NCI-H446 treated with DMSO at 0.1 percent for 48 hours (cell line): ENCODE measurements at places on chromosomes 16 and 17.
A peak's percentile ranks its signal among the peaks of the same experiment; 100 is the strongest.

GRCh38 chr17:8237175-8237574, 10.7 kb downstream of the CTC1 start:
- no peak for DNase-seq

- DNase-seq, result no peak
Observed at GRCh38 chr17:18191236-18191667, 7.6 kb downstream of the ALKBH5 start.

- DNase-seq, result no peak
Observed at GRCh38 chr16:56357241-56357764, 68.0 kb downstream of the AMFR start.

DNA sequence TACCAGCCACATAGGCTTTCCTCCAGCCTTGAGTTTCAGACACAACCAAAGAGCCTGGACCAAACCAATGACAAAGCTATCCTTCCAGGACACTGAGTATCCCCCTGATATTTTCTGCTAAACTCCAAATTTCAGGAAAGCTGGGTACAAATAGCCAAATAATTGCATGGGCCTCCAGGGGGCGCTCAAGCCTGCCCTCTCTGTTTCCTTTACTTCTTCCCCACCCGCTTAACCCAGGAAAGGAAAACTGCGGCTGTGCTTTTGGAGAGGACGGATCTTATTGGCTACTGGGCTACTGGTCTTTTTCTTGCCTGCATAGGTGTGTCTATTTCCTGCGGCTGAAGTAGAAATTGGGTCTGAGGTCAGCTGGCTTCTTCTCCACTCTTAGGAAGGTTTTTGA, 30.1 kb downstream of the GNGT2 start:
- DNase-seq, result peak; percentile 4

DNA sequence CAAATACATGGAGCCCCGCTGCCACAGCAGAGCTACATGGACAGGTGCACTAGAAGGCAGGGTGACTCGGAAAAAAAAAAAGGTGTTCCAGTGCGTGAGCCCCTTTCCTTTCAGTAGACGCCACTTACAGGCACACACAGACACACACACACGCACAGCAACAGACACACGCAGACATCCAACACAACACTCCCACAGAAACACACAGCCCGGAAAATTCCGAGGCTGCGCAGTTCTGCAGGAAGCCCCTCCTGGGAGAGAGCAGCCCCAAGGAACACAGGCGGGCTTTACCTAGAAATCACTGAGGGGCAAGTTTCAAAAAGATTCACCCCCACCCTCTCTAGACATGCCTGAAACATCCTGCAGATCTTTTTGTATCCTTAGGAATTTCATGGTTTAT, 136.0 kb upstream of the WSB1 start:
- DNase-seq, result no peak

DNA sequence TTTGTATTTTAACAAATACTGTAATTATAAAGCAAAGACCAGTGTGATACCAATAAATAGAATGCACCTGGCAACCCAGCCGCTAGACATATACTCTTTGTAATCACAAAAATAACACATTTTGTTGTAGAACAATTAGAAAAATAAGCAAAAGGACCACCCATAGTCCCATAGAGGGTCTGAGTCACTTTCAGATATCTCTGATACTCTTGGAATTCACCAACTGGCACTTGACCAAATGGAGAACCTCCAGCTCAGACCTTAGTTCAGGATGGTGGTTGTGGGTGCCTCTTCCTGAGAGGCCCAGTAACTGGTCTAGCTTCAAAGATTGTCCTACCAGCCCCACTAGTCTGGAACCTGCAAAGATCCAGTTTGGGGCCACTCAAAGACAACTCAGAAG, 789 bp upstream of the TERF2 start:
- DNase-seq, result no peak

- DNase-seq, result no peak
Observed at GRCh38 chr17:41060052-41060604, at the start of gene KRTAP2-3. Gene KRTAP2-3, minus strand, starts transcription at chr17:41060114. Its CDS starts 64 bp downstream, at chr17:41060050.

- no peak for DNase-seq
Observed at GRCh38 chr16:19607616-19608280, 52.2 kb downstream of the VPS35L start.

DNA sequence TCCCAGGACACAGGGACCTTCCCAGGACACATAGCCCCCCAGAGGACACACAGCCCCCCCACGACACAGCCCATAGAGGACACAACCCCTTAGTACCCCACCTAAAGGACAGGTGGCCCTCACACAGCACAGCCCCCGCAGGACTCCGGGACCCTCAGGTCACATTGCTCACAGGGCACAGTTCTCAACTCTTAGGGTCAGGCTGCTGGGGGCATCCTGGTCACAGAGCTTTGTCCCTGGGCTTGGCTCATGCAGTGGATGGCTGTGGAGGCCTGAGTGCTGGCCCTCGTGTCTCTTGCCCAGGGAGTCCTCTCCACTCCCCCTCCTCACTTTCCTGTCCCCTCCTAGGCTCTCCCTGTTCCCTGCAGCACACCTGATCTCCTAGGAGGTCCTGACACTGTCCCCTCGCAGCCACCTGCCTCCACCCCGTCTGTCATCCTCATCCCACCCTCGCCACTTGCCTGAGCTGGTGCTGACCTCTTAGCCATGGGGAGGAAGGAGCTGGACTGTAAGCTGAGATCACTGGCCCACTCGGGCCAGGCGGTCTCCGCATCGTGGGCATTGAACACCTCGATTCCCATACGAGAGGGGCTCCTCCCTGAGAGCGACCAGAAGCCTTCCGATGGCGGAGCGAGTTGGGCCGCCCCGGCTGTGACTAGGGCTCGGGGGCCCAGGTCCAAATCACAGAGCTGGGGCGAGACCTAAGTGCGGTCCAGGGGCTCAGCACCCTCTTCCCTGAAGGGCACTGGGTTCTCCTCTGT, 1.4 kb upstream of the WDR45B start:
- no peak for DNase-seq

DNA sequence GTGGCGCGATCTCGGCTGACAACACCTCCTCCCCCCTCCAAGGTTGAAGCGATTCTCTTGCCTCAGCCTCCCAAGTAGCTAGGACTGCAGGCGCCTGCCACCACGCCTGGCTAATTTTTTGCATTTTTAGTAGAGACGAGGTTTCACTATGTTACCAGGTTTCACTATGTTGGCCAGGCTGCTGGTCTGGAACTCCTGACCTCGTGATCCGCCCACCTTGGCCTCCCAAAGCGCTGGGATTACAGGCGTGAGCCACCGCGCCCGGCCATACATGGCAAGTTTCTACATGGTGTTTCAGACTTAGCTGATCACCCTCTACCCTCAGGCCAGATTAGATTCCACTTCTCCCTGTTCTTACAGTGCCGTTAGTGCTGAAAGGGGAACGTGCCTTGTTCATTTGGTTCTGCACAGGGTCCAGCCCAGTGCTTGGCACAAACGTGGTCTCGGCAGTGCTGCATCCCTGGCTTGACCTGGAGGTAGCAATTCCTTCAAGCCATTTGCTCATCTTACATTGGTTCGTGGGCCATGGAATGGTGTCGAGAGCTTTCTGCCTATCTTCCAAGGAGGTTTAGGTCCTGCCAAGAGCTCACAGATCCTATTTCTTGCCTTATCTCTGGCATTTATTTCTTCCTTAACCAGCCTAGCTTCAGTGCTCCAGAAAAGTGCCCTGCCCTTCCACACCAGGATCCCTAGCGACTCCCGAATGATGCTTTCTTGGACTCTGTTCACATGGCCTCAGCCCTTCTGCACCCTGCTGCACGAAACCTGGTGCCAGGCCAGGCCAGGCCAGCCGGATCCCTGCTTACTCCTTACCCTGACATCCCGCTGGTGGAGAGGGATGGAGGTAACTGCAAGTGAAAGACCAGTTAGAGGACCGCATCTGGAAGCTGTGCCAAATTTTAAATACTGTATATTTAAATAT, 14.8 kb upstream of the AURKB start:
- no peak for DNase-seq

GRCh38 chr16:49276646-49277385, 4.8 kb downstream of the CBLN1 start:
- no peak for DNase-seq

GRCh38 chr16:88130681-88131080, 179.4 kb downstream of the BANP start:
- DNase-seq, result no peak

DNA sequence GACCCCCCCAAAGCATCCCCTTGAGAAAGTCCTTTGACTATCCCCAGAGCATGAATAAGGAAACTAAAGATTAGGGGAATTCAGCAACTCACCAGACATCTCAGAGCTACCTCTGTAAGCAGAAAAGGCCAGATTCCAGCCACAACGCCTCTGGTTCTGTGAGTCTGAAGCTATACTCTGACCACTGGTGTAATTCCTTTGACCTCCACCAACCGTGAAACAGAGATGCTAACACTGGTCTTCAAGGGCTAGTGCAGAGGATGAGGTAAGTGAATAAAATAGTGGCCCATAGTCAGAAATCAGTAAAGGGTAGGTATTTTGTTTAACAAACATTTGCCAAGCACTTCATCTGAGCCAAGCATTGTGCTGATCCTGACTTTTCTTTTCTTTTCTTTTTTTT, 353.4 kb downstream of the NPIPA8 start:
- no peak for DNase-seq

- DNase-seq, result no peak
Observed at GRCh38 chr17:37744961-37745800, at the start of gene HNF1B. Gene HNF1B, minus strand, starts transcription at chr17:37745059. Its CDS starts 175 bp downstream, at chr17:37744884.

- no peak for DNase-seq
Observed at GRCh38 chr17:44043272-44043696, 23.2 kb downstream of the LSM12 start.

GRCh38 chr17:4194796-4195195, 51.8 kb downstream of the CYB5D2 start:
- DNase-seq, result no peak

DNA sequence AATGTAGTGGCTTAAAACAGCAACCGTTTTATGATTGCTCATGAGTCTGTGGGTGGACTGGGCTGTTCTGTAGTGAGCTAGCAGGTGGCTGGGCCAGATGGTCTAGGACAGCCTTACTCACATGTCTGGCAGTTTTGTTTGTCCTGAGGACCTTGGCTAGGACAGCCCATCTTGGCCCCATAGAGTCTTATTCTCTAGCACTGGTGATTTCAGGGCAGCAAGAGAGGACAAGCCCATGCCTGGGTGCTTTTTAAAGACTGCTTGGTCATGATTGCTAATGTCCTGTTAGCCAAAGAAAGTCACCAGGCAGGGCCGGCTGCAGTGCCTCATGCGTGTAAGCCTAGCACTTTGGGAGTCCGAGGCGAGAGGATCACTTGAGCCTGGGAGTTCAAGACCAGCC, 139.8 kb downstream of the KATNIP start:
- DNase-seq, result no peak

DNA sequence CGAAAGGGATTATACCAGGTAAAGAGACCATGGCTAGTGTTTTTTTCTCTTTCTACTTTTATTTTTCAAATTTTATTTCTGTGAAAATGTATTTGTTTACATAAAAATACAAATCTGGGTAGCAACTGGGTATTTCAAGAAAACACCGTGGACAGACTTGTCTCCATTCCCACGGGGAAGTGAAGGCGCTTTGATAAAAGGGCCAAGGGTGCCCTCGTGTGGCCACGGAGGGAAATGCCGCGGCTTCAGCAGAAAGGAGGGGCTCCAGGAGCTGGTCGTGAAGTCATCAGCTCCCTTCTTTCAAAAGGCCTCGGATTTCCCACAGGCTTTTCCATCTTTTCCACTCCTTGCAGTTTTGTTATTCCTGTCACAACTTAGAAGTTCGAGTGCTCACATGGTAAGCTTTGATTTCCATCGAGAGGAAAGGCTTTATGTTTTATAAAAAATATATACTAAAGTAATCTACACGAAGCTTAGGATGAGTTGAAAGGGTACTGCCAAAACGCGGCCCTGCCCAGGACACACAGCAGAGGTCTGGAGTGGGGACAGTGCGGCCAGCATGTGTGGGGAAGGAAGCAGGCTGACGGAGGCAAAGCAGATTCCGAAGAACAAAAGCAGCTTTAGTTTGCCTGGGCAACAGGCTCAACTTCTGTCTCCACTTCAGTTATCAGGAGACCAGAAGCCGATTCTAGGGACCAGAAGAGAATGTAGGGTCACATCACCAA, 15.3 kb upstream of the MNT start:
- DNase-seq, result peak; percentile 54

DNA sequence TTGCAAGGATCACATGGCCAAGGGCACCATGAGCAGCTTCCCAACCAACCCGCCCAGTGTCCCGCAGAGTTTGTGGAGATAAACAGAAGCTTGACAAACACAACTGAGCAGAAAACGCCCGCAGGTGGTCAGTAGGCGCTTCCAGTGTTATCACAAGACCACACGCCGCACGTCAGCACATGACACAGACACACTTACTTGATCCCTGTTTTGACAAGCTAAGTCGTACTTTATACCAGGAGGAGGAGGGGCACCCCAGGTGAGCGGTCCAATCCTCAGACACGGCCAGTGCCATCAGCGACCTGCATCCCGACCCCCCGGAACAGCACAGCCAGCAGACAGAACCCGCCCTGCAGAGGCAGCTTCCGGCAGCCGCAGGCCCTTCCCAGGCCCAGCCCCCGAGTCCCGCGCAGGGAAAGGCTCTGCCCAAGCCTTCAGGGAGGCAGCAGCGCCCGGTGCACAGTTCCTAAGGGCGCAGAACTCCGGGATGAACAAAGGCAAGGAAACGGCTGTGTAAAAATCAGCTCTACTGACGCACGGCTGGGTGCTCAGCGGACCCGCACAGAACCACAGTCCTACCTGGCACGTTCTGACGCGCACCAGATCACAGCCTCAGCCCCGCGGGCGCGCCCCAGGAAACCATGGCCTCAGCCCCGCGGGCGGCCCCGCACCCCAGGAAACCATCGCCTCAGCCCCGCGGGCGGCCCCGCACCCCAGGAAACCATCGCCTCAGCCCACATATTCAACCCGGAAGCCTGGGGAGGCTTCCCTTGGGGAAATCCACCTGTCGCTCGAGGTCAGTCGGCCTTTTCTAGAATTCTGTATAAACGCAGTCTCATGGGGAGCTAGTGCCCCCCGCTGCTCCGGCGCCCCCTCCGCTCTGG, 27.8 kb downstream of the AXIN1 start:
- no peak for DNase-seq

DNA sequence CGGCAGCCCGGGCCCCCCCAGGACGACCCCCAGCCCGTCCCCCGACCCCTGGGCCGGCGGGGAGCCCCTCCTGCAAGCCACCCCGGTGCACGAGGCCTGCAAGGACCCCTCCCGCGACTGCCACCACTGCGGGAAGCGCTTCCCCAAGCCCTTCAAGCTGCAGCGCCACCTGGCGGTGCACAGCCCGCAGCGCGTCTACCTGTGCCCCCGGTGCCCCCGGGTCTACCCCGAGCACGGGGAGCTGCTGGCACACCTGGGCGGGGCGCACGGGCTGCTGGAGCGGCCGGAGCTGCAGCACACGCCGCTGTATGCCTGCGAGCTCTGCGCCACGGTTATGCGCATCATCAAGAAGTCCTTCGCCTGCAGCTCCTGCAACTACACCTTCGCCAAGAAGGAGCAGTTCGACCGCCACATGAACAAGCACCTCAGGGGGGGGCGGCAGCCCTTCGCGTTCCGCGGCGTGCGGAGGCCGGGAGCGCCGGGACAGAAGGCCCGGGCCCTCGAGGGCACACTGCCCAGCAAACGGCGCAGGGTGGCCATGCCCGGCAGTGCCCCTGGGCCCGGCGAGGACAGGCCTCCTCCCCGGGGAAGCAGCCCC, 15.6 kb upstream of the ZFPM1 start:
- no peak for DNase-seq

- no peak for DNase-seq
Observed at GRCh38 chr17:66290101-66290722, 12.2 kb upstream of the PRKCA start.
